Fibroblast of skin of right quadriceps (primary cell): ENCODE measurements at places on chromosomes 1 and 21.

- no peak for DNase-seq
Observed at GRCh38 chr1:155128755-155129473, 1.2 kb downstream of the EFNA1 start.

- no peak for DNase-seq
Observed at GRCh38 chr1:30598571-30599114, 124.7 kb downstream of the MATN1 start.

DNA sequence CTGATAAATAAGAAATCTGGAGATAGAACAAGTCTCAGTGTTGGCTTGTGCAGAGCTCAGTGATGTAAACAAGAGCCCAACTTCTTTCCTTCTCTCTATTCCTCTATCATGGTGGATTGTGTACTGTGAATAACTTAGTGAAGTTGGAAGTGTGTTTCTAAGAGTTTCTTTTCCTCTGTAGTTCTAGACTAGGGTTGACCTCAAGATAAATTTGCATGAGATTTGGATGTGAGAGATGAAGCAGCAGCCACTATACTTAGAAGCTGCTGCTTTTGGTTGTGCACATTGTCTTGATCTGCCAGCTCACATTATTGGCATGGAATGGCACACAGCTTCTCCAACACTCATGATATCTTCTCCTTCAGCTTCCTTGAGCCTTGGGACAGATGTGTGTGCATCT lies 198.9 kb upstream of the ZP4 start:
- no peak for DNase-seq

- DNase-seq: peak; percentile 21
Observed at GRCh38 chr1:185964946-185965345, 230.8 kb downstream of the HMCN1 start.

DNA sequence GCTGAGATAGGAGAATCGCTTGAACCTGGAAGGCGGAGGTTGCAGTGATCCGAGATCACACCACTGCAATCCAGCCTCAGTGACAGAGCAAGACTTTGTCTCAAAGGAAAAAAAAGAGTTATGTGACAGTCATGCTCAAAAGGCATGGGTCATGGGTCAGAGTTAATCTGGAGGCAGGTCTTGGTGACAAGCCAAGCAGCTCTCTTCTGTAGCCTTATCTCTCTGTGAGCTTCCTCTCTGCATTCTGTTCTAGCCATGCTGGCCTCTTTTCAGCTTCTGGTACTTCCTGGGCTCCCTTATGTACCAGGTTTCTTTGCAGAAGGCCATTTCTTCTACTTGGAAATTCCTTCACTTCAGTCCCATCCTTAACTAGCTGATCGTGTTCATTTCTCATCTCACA lies 63.6 kb downstream of the NGF start:
- DNase-seq: no peak

- no peak for DNase-seq
Observed at GRCh38 chr1:34978921-34979320, 6.2 kb downstream of the TMEM35B start.

GRCh38 chr1:157252473-157252872 lies 114.3 kb upstream of the ETV3 start:
- DNase-seq: peak; percentile 4

DNA sequence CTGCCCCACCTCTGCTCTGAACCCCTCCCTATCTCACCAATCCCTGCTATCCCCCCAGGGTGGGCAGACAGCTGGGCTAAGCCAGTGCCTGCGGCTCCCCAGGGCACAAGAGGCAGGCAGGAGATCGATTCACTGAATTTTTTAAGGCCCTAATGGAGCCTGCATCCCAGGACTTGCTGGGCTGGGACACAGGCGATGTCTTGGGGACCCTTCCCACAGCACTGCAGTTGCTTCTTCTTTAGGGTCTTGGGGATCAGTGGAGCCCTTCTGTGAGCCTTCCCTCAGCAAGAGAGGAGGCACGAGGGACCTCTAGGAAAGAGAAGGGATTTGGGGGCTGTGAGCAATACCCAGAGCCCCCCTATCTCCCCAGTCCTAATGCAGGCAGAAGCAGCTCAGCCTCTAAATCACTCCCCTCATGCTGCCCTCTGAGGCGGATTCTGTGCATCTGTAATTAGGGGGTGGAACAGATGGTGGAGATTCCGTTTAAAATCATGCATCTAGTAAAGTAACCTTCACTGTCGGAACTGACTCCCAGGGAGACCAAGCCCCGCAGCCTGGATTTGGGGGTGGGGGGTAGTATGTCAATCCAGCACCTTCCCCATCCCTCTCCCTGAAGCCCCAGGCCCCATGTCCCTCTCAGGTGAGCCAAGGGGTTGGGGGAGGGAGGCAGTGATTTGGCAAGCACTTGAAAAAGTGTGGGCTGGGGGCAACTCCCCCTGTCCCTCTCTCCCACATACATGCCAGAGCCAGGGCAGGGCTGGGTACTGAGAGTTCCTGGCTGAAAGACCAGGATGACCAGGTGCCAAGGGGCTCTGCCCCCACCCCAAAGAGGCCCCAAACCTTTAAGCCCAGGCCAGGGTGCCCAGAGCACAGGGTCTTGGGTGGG lies 10.0 kb downstream of the AHDC1 start:
- DNase-seq: no peak

GRCh38 chr21:35737899-35738346 lies 322.4 kb downstream of the SETD4 start:
- no peak for DNase-seq

DNA sequence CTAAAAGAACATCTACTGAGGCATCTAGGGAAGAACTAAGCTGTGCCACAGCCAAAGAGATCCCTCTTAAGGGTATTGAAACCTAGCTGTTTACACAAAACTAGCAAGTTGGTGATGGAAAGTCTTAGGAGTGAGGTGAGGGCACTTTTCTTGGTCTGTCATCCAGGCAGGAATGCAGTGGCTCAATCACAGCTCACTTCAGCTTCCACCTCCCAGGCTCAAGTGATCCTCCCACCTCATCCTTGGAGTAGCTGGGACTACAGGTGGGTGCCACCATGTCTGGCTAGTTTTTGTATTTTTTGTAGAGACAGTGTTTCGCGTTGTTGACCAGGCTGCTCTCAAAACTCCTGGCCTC lies 2.4 kb downstream of the PLEKHO1 start:
- DNase-seq: no peak

GRCh38 chr1:41633764-41634163 lies 149.3 kb upstream of the EDN2 start:
- peak; percentile 66 for DNase-seq

DNA sequence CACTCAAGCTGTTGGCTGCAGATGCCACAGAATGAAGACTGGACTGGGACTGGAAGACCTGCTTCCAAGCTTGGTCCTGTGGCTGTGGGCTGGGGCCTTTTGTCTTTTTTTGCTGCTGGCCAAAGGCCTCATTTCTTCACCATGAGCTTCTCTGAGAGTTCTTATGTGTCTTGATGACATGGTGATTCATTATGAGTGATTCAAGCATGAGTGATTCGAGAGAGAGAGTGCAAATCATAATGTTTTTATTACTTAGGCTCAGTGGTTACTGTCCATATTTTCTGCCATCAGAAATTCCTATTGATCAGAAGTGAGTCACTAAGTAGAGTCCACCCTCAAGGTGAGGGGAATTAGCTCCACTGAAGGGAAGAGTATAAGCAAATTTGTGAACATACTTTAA lies 94.0 kb downstream of the PCP4 start:
- peak; percentile 74 for DNase-seq

DNA sequence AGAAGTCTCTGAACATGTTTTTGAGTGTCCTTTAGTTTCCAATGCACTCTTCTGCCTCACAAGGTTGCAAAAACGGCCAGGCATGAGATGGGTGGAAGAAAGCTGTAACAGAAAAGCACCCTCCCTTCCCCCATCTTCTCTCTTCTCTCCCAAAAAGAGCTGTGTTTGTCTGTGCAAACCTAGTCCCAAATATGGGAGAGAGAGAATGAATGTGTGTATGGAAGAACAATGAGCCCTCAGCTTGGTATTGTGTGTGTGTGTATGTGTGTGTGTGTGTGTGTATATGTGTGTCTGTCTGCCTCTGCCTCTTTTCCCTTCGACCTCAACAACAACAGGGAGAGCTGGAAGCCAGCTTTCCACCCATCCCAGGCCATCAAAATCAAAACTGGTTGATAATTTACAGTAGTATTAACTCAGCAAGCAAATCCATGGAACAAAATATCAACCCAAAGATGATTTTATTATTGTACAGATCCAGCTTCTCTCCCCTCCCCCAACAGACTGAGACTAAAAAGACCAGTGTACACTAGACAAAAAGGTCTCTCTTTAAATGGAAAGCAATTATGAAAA lies 1.8 kb downstream of the RERE start:
- peak; percentile 46 for DNase-seq

DNA sequence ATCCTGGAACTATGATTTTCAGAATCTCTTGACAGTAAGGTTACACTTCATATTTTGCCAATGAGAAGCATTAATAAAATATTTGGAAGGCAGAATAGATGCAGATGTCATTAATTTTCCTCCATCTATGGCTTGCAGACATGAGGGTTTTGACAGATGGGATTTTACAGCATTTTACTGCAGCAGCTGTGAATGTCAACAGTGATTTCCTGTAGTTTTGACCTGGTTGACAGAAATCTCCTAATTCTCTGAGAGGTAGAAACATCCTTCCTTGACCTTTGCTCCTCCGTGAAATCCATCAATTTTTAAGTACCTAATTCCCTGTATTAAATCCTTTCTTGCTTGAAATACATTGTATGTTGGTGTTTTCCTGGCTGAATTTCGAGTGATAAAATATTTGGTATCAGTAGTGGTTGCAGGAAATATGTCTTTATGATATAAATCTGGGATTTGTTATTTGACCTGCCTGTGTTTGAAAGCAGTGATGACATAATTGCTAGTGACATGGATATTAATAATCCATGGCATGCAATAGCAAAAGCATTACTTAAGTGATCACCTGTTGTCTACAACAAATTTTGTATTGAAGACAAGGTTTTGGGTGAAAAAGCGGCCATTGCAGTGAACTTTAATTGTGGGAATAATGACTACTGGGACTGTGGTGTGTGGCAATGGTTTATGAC lies 73.9 kb downstream of the HLX start:
- DNase-seq: peak; percentile 54

DNA sequence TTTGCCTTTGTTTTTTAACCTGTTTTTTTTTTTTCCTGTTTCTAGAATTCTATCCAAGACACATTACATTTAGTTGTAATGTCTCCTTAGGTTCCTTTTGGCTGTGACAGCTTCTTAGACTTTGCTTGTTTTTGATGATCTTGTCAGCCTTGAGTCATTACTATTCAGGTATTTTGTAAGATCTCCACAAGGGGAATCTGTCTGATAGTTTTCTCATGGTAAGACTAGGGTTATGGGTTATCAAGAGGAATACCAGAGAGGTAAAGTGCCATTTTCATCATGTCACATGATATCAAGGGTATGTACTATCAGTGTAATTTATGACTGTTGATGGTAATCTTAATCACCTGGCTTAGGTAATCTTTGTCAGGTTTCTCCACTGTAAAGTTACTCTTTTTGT lies 99.1 kb upstream of the GFI1 start:
- DNase-seq: no peak

- no peak for DNase-seq
Observed at GRCh38 chr1:175845338-175845737, 101.9 kb upstream of the TNR start.

GRCh38 chr1:94617134-94617805 lies 75.7 kb upstream of the F3 start:
- peak; percentile 80 for DNase-seq

DNA sequence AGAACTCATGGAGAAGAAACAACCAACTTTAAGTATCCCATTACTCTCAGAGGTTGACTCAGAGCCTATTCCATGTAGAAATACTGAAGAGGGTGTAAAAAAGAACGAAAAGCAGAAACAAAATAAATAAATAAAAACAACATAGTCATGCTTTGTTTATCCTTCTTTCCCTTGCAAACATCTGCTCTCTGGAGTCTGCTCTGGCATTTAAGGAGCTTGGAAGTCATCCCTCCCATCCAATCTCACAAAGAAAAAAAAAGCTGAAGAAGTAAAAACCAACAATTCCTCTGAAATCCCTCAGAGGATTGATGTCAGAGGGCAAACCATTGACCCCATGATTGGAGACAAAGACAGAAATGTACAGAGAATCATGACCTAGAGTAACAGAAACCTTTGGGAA lies 302.6 kb upstream of the GREM2 start:
- DNase-seq: no peak

DNA sequence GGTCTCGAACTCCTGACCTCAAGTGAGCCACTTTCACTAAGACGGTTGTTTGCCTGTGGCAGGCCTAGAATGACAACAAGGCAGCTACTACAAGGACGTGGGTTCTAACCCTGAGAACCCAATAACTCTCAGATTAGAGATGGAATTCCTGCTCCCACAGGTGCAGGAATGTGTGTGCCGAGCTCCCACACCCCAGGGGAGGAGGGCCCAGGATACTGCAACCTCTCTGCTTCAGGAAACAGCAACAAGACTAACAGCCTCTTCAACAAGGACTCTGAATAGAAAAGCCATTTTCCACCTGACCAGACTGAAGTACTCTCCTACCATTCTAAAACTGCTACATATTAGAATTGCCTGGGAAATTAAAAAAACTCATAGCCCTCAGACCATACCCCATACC lies 4.9 kb downstream of the LSM10 start:
- DNase-seq: no peak

DNA sequence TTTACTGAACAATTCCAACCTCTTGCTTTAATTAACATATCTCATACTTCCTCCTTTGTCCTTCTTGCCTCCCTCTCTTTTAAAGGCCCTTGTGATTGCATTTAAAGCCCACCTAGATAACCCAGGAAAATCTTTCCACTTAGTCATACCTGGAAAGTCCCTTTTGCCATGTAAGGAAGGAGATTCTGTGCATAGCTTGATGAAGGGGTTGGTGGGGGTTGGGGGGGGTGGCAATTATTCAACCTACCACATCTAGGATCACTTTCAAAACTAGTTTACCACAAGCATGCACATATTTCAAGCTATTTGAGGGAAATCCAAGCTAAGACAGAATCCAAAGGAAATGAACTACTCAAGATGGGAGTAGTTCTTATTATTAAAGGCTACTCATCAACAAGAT lies 249.1 kb upstream of the PTBP2 start:
- DNase-seq: peak; percentile 86

DNA sequence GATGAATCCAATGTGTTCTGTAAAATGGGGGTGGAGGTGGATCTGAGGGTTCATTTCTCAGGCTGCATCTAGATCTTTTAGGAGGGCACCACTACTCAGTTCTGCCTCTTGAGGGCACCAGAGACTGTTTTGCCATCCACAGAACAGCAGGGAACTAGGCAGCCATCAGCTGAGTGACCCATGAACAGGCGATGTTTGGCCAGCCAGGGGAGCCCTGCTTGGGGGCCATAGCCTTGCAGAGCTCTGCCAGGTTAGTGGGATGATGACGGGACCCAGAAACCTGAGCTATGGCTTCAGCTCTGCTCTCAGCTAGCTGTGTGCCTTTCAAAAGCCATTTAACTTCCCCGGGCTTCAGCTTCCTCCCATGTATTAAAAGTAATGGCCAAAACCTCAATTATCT lies 13.4 kb upstream of the NOS1AP start:
- peak; percentile 66 for DNase-seq

DNA sequence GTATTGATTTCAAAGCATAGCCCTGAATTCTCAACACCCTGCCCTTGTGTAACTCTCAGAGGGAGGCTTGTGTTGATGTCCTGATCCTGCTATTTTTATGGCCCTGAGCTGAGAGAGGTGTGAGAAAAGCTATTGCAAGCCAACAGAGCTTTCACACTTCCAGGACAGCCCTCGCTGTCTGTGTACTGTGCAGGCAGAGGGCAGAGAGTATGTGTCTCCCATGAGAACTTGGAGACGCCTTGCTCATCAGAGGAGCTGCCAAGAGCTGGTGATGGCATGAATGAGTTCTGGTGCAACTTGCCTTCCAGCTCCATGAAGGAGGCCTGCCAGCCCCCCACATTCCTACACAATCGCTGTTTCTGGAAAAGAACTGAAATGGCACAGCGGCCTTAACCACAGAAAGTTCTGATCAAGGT lies 144.1 kb upstream of the AJAP1 start:
- no peak for DNase-seq

- no peak for DNase-seq
Observed at GRCh38 chr1:231663211-231663792, 36.7 kb downstream of the DISC1 start.
